Transverse colon (tissue), 4 donors: ENCODE measurements at places on chromosomes 13 and 19. TPM values are rescaled to one million over a fixed set of nuclear protein-coding genes. Genes with fewer than 3 reads are reported as not detected.

DNA sequence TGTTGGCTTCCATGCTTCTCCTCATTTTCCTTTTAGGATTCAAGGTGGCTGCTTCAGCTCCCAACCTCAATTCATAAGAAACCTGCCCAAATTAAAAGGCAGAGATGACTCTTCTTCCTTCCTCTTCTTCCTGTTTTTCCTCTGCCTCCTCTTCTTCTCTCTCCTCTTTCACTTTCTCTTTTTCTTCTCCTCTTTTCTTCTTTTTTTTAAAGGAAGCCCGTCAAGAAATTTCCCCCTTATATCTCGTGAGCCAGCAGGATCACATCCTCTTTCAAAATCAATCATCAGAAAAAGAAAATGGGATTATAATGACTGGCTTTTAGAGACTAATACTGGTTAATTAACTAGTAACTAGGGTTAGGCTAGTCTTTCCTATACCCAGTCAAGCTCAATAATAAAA lies 220.3 kb downstream of the NBEA start:
- H3K4me1 ChIP-seq: no peaks in the 10 kb centered on the region
- DNase-seq: no peak
- no peaks in the 10 kb centered on the region for H3K27me3 ChIP-seq
- H3K27ac ChIP-seq: no peak overlapping the region
- H3K36me3 ChIP-seq: no peaks in the 10 kb centered on the region
- no peak overlapping the region for H3K4me3 ChIP-seq

The CEACAM3 gene
- 2.2 TPM for total RNA-seq

DNA sequence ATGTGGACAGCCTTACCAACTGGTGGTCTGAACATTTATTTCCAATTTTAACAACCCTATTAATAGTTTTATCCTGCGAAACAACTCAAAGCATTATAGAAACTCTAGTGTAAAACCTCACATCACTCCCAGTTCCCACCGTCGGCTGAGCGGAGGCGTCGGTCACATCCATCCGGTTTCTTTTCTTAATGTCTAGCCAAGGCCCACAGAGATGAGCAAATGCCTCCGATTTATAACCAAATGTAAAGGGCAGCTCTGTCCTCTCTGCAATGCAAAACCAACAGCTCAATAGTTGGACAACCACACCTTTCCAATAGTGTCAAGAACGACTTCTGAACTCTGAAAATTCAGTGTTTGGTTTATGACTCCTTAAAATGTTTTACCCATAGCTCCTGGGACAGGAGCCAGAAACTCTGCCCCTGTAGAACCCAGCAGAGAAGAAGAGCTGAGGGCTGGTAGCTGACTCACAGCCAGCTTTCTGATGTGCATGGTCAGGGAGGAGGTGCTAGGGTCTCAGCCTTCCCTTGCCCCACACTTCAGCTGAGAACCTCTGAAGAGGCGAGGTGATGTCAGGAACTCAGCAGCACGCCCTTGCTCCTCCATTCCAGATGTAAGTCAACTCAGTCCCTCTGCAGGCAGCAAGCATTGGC lies 90.2 kb upstream of the UQCRFS1 start:
- DNase-seq: no peak
- peaks cover 4% of the 10 kb centered on the region for H3K27me3 ChIP-seq
- no peaks in the 10 kb centered on the region for H3K4me1 ChIP-seq
- H3K36me3 ChIP-seq: no peaks in the 10 kb centered on the region
- H3K27ac ChIP-seq: no peak overlapping the region
- no peak overlapping the region for H3K4me3 ChIP-seq

The ZNF728 gene
- not detected for total RNA-seq

- peaks cover 67% of the 10 kb centered on the region for H3K27me3 ChIP-seq
- H3K4me3 ChIP-seq: no peak overlapping the region
- H3K4me1 ChIP-seq: peaks cover 9% of the 10 kb centered on the region
- no peak for DNase-seq
Observed at GRCh38 chr19:53994811-53995210, 3.4 kb downstream of the CACNG6 start.

The TDRD12 gene
- total RNA-seq: not detected
